ENCODE measurements at places on chromosomes 7 and 10.

GRCh38 chr10:34628174-34628796 is 186.8 kb downstream of the PARD3 start:
- DNase-seq, result no peak

DNA sequence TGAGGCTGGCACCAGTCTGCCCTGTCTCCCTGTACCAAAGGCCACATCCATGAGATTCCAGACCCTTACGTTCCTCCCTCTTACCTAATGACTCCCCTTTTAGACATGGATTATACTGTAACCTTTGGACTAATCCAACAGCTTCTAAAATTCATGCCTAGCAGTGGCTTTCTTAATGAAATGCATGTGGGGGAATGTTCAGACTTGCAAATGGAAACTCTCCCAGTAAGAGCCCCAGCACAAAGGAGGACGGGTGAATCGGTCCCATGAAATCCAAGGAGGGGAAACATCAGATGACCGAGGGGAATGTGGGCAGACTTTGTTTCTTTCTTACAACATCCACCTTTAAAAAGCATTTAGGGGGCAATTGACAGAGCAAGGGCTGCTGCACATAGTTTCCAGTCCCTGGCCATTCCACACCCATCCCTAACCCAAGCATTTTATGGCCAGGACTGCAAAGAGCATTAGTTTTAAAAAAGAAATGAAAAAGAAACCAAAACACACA is 71.5 kb downstream of the COL13A1 start:
- no peak for DNase-seq

- no peak for DNase-seq
These were observed 43.7 kb upstream of the FAM180A start for GRCh38 chr7:135792363-135792668.

- DNase-seq, result no peak
These were observed 6.9 kb downstream of the THNSL1 start for GRCh38 chr10:25023278-25023677.

GRCh38 chr7:157978766-157979165 is 608.9 kb downstream of the PTPRN2 start:
- no peak for DNase-seq

DNA sequence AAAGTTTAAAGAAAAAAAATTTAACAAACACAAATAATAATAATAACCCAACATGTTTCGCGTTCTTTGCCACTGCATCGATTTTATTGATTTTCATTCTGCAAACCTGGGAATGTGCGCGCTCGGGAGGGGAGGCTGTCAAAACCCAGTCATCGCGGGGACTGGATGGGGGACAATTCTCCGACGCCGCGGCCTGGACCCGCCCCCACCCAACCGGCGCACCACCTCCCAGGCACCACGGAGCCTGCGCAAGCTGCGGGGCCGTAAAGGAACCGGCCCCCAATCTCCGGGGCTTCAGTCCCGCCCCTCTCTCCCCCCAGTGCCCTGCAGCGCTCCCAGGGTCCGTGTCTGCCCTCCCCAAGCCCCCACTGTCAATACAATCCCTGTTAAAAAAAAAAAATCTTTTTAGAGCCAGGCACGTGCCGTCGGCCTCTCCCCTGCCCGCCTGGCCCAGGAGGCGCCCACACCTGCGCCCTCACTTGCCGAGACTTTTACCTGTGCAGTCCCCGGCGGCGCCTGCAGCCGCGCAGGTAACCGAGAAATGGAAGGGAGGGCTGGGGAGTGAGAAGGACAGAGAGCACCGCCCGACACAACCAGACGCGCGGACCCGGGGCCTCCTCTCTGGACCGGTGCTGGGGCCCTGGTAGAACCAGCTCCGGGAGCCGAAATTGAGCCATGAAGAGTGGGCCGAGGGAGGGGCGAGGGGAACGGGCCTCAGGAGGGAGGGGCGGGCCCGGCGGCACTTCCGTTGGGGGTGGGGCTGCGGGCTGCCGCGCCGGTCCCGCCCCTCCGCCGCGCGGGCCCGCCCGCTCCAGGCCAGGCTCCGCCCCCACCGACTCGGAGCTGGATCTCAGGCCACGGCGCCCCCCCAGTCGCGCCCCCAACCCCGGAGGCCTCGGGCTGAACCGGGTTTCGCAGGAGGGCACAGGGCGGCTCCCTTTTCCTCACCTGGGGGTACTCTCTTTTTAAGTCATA is 7.6 kb upstream of the ZNF503 start:
- DNase-seq, result peak; percentile 83

GRCh38 chr7:40468891-40469864 is 334.4 kb downstream of the SUGCT start:
- no peak for DNase-seq

DNA sequence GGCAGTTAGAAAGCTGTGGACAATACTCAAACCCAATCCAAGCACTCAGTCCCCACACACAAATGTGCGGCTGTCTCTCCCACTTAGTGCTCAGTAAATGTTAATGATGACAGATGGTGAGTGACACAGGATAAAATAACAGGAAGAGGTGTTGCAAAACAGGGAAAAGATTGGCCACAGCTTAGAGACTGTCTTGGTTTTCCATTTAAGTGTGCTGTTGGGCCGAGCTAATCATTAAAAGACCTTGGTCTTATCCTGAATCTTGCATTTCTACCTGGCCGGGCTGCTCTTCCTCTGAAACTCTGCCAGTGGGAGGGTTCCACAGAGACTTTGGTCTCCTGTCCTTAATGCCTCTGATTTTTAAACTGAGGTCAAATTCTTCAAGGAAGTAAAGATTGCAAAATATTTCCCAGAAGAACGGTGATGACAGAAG is 113.1 kb upstream of the RNF32 start:
- DNase-seq, result no peak

GRCh38 chr7:115106316-115106715 is 184.4 kb downstream of the MDFIC start:
- no peak for DNase-seq

DNA sequence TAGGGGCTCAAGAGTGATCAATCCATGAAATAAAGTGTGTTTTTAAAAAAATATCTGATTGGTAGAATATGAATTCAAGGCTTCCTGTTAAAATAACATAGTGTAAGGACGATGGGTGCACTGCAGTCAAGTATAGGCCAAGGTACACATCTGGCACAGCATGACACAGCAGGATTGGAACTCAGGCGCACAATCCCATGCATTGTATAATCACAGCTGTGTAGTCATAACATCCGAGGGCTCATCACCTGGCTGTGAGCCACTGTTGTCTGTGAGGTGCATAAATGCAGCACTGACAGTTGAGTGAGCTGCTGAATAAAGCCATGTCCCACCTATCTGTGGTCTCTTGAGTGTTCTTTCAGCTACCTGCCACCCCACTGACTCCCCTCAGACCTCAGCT is 142.3 kb upstream of the HPS1 start:
- no peak for DNase-seq

GRCh38 chr7:134694299-134694698 is 47.6 kb downstream of the BPGM start:
- DNase-seq, result no peak

- no peak for DNase-seq
These were observed 62.5 kb upstream of the TOMM7 start for GRCh38 chr7:22884911-22885788.

- DNase-seq, result no peak
These were observed 31.5 kb downstream of the EPC1 start for GRCh38 chr10:32315424-32315823.

DNA sequence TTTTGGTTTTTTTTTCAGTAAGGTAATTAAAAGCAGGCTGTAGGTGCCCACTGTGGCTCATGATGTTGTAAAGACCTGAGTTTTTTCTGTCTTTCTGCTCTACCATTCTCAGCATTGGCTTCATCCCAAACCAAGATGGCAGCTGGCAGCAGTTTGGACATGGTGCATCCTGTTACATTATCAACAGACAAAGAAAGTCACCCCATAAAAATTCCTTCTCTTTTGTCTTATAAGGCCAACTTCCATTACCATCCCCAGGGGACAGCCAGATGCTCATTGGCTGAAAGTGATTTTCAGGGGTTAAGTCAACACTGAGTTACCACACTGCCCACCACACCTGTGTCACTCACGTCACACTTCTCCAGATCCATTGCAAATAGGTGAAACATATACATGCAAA is 558.4 kb downstream of the SDK1 start:
- no peak for DNase-seq

GRCh38 chr10:104429846-104430245 is 76.2 kb downstream of the CFAP58 start:
- DNase-seq, result no peak

DNA sequence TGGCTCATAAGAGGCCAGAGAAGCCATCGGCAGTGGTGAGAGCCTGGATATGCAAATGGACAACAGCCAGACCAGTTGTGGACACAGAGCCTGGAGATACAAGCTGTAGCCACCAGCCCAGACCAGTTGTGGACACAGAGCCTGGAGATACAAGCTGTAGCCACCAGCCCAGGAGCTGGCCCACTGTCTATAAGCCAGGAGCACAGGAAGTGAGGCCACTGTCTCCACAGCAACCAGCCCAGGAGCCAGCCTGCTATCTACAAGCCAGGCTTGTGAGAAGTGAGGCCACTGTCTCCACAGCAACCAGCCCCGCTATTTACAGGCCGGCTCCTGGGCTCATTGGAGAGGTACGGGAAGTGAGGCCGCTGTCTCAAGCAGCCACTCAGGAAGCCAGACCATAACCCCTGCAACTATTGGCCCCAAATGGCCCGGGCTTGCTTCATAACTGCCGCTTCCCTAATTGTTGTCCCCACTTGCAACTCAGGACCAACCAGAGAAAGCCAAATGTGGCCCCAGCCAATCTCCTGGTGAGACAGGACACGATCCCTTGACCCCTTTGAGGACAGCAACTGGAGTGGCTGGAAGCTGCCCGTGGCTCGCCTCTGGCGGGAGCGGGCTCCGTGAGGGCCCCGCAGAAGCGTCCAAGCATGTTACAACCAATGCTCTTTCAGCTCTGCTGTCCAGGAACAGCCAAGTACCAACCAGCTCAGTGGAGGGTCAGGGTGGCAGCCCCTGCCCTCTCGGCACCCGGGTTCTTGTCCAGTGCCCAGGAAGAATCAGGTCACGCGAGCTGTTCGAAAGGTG is 44.1 kb upstream of the CNPY1 start:
- DNase-seq, result no peak

GRCh38 chr10:33016988-33017387 is 59.0 kb upstream of the ITGB1 start:
- DNase-seq, result no peak

DNA sequence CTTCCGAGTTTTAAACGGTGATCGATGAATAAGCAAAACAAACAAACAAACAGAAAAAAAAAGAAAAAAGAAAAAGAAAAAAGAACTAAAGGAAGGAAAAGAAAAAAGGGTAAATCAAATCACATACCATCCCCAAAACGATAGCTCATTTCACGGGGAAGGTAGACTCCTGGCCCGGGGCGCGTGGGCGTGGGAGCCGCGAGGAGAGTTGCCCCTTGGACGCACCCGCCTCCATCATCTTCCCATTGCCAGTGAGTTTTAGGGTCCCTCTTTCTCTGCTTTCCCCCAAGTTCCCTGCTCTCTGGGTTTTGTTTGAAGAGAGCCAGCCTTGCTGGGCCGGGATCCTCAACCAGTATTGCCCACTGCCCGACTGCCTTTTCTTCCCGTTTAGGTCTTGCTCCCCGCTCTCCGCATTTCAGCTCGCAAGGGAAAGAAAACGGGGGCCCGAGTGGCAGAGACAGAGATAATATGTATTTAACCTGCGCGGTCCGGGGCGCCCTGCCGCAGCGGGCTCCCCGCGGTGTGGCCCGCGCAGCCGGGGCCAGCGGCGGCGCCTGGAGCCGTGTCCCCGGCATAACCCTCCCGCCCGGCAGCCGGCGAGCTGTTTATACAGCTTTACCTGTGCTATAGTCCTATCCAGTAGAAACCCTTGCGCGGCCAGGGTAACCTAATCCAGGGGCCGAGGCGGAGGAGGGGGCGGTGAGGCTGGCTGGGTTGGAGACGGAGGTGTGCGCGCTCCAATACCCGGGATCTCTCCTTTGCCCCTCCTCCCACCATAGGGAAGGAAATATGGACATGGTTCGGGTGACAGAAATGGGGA is 5.2 kb upstream of the GATA3 start:
- no peak for DNase-seq

DNA sequence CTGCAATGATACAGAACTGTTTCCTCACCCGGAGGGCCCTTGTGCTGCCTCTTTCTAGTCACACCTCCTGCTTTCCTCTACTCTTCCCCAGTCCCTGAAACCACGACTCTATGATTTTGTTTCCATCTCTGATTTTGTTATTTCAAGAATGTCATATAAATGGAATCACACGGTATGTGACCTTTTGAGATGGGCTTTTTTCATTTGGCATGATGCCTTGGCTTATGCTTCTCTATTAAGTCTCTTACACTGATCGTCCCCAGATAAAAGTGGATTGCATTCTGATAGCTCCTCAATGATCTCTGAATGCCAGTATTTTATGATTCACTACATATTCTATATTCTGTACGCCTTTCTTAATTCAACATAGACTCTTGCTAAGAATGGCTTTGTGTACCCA is 78.2 kb downstream of the GALNT11 start:
- no peak for DNase-seq

DNA sequence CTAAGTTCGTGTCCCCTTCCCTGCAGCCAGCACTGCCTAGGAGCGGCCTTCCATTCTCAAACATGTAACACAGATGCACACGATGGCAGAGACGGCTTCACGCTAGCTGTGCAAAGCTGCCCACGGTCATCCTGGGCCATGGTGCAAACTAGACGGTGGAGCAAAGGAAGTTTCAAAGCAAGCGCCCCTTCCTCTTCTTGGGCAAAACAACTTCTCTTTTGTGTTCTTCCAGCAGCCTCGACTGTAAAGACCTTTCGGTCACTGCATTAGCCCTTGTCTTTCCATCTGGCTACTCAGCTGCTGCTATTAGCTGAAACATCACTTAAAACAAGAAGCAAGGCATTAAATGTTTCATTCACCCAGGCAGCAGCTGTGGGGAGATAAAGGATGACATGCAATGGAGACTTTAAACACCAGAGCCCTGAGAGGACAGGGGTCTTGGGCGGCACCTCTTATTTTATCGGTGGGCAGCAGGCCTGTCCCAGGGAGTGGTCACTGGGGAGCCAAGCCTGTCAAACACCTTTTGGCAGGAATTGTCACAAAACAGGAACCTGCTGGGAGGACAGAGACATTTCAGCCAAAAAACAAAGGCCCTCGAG is 214.8 kb downstream of the KLF6 start:
- no peak for DNase-seq

- no peak for DNase-seq
These were observed 8.0 kb upstream of the MBL2 start for GRCh38 chr10:52780391-52781155.

GRCh38 chr10:132390921-132391675 is 5.9 kb upstream of the PWWP2B start:
- no peak for DNase-seq

GRCh38 chr10:30300728-30301127 is 48.4 kb downstream of the MTPAP start:
- DNase-seq, result no peak

DNA sequence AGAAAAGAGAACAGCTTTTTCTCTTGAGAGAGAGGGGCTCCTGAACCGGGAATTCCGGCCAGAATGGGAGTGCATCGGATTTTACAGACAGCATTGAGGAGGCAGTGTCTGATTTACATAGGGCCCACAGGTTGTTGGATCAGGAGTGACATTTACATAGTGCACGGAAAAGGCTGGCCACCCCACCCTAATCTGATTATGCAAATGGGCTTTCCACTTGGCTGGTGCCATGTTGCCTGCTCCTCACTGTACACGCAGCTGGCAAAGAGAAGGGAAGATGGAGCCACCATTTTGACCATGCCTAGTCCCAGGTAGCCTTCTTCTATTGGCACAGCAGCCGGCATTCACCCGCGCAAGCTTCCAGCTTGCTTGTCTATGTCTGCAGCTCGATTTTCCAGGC is 77.5 kb upstream of the FAM171A1 start:
- no peak for DNase-seq
